OCI-M1 (cell line): ENCODE measurements at places on chromosomes 6 and 20.

GRCh38 chr6:6131492-6132109 lies 124.9 kb upstream of the NRN1 start:
- DNase-seq: peak; percentile 57

GRCh38 chr6:79391480-79391879 lies 145.8 kb downstream of the LCA5 start:
- no peak for DNase-seq

GRCh38 chr6:114634016-114634415 lies 291.2 kb upstream of the HS3ST5 start:
- no peak for DNase-seq

GRCh38 chr6:146410851-146411595 lies 132.6 kb upstream of the RAB32 start:
- DNase-seq: no peak

DNA sequence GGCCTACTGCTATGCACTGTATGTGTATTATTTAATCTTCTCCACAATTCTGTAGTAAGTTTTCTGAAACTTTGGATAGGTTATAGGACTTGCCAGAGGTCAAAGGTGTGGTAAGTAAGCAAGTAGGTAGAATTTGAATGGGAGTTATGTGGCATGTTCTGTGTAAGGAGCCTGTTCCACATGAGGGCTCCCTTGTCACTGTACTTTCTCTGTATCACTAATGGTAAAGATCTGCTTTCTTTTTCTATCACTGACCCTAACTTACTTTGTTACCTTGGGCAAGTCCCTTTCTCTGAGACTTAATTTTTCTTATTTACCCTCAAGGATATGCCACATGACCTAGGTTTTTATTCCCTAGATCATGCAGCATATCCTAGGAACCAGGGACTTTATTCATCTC lies 50.3 kb downstream of the EIF2S2 start:
- DNase-seq: no peak

GRCh38 chr20:8305449-8305978 lies 173.4 kb downstream of the PLCB1 start:
- peak; percentile 67 for DNase-seq

- no peak for DNase-seq
Measured at GRCh38 chr6:17299750-17300149, 18.6 kb downstream of the RBM24 start.

DNA sequence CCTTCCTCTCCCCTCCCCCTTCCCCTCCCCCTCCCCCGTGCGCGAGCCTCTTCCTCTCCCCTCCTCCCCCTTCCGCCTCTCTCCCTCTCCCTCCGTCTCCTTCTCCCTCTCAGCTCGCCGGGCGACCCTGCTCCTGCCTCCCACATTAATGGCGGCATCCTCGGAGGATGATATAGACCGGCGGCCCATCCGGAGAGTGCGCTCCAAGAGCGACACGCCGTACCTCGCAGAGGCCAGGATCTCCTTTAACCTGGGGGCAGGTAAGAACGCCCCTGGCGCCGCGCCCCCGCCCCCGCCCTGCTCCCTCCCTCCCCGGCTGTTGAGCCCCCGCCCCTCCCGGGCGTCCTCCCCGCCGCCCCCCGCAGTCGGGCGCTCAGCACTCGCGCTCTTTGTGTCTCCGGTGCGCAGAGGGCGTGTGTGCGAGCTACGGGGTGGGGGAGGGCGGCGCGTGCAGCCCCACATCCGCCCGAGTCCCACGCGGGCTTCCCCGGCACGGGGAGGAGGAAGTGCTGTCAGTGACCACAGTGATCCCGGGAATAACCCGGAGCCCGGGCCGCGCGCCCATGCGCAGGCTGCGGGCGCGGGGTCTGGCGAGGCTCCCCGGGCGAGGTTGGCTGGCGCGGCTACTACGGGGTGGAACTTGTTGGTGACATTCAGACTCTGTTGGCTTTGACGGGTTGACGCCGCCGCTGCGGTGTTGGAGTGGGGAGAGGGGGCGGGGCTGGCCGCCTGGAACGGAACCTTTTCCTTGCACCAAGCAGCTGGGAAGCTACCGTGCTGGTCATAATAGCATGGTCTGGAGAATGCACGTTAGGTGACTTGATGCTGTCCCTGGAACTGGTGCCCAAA lies 33.2 kb downstream of the PHACTR1 start:
- DNase-seq: no peak

DNA sequence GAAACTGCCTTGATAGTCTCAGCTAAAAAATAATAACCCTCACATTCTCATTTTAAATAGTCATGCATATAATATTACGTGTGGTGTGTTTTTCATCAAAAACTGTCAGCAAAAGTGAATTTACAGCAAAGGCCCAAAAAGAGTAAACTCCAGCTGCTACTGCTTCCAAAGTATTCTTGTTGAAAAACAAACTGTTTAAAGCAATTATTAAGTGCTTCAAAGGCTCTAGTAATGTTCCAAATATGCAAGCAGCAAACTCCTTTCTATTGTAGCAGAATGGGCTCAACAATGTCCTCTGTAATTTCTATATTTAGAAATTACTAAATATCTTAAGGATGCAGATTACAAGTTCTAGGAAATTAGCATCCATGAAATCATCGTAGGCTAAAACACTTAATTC lies 280.0 kb upstream of the TBX18 start:
- no peak for DNase-seq

DNA sequence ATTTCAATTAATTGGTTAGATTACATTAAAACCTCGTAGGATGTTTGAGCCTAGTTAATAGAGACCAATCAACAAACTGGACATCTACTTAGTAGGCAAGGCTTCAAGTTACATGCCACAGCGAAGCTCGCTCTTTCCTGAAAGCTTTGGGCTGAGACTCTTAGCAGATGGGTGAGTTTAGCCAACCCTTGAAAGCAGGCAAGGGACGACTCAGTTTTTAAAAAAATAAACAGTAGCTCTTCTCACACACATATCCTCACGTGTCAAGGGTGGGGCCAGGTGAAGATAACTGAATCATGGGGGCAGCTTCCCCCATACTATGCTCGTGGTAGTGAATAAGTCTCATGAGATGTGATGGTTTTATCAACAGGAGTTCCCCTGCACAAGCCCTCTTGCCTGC lies 775 bp downstream of the MTFR2 start:
- no peak for DNase-seq

- peak; percentile 67 for DNase-seq
Measured at GRCh38 chr6:52788478-52788877, 15.1 kb downstream of the GSTA1 start.

- no peak for DNase-seq
Measured at GRCh38 chr6:38755207-38755606, 40.1 kb downstream of the DNAH8 start.

- DNase-seq: peak; percentile 86
Measured at GRCh38 chr6:116059713-116060571, 749 bp downstream of the FRK start.

DNA sequence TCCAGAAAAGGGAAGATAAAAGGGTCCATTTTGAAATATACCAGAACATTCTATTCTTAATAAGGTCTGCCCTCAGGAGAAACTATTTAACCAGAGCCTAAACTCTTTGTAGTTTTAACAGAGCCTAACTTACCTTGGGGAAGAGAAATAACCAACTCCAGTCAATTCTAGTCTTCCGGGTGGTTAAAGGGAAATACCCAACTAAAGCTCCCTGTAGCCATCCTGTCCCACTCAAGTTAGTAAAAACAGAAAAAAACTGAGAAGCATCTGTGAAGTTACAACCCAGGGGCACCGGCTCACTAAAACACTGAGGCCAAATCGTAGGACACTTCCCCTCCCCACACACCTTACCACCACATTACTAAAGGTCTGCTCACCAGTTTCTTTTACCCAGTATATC lies 23.7 kb downstream of the CEP85L start:
- DNase-seq: no peak

DNA sequence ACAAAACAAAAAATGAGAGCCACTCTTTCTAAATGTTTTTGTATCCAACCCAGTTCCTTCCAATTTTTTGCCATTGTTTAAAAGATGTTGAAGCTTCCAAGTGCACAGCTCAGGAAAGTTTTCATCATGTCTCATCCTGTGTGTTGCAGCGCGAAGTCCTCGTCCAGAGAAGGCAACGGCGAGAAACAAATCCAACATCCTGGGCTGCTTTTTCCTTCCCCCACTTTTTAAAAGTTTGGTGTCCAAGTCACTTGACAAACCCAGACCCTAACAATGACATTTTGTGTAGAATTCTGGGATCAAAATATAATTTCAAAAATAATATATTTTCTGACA lies 92.3 kb downstream of the ANKRD60 start:
- DNase-seq: no peak

GRCh38 chr20:23603321-23603720 lies 2.4 kb downstream of the CST9 start:
- DNase-seq: no peak

DNA sequence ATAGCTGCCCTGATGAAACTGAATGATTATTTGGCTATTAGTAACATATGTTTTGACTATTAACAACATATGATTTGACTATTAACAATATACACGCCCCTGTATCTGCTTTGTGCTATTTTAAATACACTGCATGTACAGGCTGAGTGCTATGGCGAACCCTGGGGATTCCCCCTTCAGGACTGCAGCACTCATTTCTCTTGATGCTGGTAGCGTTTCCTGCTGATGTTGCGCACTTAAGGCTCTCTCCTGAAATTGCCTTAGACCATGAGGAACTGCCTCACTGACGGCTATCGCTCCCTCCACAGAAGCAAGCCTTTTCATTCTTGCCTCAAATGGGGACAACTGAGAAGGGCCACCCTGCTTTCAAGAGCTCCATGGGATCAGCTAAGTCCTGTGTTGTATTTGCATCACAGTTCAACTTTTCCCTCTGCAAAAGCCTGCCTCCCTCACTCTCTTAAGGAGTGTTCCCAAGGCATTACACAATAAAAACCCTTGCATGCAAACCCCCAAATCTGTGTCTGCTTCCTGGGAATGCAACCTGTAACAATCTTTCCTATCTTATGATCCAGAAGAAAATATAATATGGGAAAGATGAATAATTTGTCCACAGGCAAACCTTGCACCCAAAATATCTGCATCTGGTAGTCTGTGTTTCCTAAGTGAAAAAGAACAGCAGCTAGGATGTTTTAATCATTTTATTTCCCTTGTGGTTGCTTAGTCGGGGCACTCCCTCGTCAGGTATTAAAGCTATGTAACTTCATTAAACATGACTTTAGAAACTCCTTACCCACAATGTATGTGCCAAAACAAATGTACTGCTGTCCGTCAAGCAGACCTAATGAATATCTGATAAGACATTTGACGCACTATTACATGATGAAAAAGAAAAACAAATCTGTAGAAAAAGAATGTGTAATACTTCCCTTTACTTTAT lies 456.4 kb downstream of the COL12A1 start:
- DNase-seq: no peak

- DNase-seq: peak; percentile 96
Measured at GRCh38 chr6:27495386-27496135, 22.7 kb upstream of the ZNF184 start.

GRCh38 chr6:167120583-167120903 lies 2.4 kb upstream of the CCR6 start:
- DNase-seq: no peak

- DNase-seq: no peak
Measured at GRCh38 chr6:13528232-13528631, 40.8 kb upstream of the GFOD1 start.

- DNase-seq: no peak
Measured at GRCh38 chr6:11947575-11947974, 64.5 kb upstream of the HIVEP1 start.

DNA sequence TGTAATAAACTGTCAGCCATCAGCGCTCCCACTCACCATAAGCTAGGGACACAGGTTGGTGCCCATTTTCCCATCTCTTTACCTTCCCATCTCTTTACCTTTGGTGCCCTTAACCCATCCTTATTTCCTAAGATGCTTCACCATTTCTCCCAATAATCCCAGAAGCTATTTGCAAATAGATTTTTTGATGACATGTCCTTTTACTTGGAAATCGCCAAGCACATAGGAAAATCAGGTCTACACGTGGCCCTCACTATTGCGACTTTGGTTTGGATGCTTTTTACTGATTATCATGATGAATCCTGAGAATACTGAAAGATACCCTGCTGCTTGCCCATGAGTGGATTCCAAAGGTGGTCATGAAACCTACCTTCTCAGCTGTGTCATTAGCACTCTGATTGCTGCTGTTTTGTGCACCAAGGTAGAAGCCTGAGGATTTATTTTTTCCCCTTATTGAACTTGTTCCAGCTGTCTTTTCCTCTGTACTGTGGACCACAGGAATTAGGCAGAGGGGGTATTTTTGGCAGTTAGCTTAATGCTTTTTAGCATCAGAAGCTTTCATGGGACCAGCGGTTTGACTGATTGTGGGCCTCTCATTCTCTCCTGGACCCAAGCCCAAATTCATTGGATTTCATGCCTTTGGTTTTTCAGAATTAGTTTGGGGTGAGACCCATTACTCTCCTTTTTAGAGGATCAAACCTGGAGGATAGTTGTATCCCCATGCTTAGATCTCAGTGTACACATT lies 229.6 kb upstream of the RIN2 start:
- no peak for DNase-seq

DNA sequence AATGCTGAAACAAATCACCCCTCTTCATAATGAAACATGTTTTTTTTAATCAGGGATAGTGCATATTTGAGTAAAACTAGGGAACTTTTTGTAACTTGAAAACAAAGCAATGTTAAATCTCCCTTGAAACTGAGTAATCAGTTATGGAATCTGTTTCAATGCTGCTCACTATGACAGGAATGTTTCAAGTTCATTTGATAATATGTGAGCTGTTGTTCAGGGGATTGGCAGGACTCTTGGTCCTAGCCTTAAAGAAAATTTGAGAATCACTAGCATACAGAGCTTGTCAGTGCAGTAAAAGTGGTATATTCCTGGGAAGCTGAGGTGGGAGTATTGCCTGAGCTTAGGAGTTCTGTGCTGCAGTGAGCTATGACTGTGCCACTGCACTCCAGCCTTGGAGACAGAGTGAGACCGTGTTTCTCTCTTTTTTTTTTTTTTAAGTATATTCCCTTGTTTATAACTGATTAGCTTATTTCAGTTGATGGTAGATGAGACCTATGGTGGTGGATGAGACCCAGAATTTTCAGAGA lies 21.6 kb upstream of the CALHM6 start:
- DNase-seq: no peak
